ENCODE measurements at places on chromosomes 16 and 17.

DNA sequence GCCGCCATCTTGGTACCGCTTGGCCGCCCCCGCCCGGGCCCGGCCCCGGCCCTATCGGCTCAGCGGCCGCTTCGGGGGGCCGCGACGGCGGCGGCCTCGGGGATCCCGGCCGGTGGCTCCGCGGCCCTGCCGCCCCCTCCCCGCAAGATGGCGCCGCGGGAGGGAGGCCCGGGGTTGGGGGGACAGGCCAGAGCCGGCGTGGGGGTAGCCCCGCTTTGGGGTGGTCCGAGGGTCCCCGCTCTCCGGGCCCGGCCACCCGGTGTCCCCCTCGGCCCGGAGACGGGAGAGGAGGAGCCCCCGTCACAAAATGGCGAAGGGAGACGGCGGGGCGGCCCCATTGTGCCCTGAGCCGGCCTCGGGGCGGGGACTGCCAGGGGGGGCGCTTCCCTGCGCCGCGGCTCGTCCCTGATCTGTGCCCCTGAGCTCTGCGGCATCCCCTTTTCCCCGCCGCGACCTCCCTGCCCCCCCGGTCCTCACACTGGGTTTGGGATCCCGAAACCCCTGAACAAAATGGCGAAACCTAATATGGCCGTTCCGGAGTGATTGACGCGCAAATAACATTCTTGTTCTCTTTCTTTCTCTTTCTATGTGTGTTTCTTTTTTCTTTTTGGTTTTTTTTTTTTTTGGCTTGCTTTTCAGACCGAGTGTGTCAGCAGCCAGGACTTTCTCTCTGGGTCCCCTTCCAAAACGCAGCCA lies 986 bp downstream of the HAPSTR1 start:
- no peak for DNase-seq

DNA sequence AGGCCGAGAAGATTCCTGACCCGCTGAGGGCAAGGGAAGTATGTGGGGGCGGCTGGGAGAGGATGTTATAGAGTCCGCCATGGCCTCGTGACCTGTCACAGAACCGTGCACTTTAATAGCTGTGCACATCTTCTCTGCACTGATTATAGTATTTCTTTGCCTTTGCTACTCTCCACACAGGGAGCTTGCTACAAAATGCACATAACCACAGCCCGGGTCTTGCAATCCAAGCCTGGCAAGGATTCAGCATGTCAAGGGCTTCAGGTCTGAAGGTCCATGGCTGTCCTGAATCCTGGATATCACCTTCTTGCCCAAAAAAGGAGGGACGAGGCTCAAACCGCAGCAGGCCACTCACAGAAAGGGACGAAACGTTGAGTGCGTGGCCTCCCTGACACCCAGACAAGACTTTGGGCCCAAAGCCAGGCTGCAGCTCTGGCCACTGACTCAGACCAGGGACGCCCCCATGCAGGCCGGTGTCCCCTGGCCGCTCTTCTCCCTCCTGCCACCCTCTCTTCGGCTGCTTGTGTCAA lies 43.7 kb downstream of the USP22 start:
- DNase-seq = no peak

- no peak for DNase-seq
These were observed 7.8 kb downstream of the ITGAX start for GRCh38 chr16:31362476-31363405.

GRCh38 chr16:88468275-88469129 lies 15.4 kb downstream of the ZFPM1 start:
- DNase-seq = no peak

GRCh38 chr16:89481356-89481955 lies 8.9 kb downstream of the ANKRD11 start:
- DNase-seq = no peak

DNA sequence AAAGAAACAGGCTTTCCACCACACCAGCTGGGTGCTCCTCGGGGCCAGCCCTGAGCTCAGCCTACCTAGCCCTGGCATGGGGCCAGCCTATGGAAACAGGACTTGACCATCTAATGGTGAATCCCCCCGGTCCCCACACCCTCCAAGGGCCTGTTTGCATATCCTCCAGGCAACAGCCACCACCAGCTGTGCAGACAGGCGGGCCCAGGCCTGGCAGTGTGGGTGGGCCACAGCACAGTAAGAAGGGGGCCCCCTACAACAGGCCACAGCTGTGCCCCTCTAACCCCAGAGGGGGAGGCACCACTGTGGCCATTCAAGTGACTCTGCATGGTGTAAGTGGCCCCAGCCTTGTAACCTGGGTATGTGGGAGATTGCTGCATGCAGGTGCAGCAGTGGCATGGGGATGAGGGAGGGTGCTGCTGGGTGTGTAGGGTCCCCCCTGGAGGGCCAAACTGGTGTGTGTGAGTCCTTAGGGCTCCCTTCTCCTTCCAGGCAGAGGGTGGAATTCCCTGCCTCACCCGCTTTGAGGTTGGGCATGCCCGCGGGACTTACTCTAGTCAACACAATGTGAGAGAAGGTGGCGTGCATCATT lies 148.2 kb downstream of the C16orf78 start:
- no peak for DNase-seq

DNA sequence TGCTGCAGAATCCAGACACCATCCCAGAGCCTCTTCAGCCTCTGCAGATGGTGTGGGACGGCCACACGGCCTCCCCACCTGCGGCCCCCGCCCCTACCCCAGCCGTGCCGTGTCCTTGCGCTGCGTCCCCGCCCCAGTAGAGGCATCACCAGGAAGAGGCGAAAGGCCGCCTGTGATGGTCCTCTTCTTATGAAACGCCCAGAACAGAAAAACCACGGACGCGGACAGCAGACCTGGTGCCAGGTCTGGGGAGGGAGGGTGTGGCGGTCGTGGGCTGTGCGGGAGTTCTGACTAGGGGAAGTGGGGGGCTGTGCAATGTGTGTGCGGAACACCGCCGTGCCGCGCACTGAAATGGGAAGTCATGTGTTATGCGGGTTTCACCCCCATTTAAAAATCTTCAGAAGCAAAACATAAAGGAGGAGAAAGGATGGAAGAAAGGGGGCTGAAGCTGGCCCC lies 25.5 kb downstream of the ACSF3 start:
- DNase-seq = no peak

DNA sequence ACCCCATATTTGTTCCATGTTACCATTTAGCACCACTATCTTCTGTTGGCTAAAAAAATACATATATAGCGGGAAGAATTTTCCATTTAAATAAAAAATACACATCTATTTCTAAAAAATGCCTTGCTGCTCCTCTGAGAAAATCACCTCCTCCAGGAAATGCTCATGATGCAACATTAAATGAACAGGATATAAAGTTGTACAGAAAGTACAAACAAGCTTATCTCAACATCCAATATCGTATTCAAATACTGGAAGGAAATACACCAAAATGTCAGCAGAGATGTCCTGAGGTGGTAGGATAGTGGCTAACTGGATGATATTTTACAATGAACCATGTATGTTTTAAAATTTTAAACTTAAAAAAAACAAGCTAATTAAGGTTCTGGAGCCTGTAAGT lies 21.3 kb downstream of the GNA13 start:
- no peak for DNase-seq

- DNase-seq = no peak
These were observed 230.7 kb downstream of the IRX3 start for GRCh38 chr16:54055864-54056263.

- DNase-seq = no peak
These were observed 10.8 kb upstream of the SECTM1 start for GRCh38 chr17:82344175-82344907.

- no peak for DNase-seq
These were observed 6.0 kb upstream of the LPCAT2 start for GRCh38 chr16:55502801-55503366.

DNA sequence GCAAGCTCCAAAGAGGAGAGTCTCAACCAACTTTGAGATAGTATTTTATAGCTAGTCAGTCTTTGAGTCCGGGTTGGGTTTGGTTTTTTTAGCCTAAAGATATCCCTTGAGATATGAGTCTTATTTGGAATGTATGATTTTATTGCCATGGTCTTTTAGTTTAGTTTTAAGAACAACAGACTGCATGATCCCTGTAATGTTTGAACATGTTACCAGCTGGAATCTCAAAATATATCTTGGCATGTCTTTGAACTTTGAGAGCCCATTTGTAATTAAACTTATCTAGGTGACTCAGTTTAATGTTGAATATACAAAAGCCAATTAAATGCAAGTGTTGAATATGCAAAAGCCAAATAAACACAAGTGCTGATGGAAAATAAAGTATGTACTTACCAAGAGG lies 100.6 kb downstream of the TANGO6 start:
- DNase-seq = no peak

DNA sequence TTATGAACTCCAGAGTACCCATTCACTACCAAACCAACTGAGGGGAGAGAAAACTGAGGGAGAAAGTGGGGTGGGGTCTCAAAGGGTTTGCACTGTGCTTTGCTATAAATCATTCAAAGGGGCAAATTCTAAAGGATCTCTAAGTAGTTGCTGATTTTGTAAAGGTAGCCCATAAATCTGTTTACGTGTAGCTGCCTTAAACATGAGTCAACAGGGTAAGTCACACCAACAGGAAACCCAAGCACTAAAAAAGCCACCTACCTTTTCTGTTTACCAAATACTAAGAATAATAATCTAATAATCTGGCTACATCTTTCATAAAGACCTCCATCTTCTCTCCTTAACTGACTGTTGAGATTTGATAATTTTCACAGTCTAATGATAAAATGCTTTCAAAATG lies 8.4 kb upstream of the HSBP1 start:
- DNase-seq = no peak

- no peak for DNase-seq
These were observed 4.7 kb upstream of the NUDT16L1 start for GRCh38 chr16:4688674-4689045.

DNA sequence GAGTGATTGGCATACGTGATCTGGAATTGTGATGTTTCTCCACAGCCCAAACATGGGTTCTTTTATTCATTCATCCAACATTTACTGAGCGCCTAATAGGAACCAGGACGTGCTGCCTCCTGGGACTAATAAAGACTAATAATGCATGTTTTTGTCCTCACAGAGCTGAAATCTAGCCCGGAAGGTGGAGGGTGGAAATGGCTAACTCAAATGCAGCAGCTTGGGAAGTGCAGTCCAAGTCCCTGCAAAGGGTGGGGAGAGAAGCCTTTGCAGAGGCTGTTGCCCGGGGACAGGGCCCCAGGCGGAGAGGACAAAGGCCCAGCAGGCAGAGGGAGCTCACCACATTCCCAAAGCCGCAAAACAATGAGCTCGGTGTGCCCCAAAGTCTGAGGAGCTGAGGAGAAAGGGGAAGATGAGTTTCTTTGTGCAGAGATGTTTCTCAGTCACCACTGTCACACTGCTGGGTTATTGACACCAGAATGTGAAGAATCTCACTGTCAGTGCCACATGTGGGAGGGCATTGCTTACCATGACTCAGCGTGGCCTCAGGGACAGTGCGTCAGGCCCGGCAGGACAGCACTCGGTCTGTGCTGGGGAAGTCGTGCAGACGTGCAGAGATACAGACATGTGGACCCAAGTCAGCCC lies 118.2 kb upstream of the CHMP6 start:
- DNase-seq = no peak

GRCh38 chr17:42852351-42852750 lies 1.4 kb downstream of the AOC3 start:
- DNase-seq = no peak

GRCh38 chr16:48330841-48331192 lies 54.4 kb downstream of the SIAH1 start:
- DNase-seq = no peak

DNA sequence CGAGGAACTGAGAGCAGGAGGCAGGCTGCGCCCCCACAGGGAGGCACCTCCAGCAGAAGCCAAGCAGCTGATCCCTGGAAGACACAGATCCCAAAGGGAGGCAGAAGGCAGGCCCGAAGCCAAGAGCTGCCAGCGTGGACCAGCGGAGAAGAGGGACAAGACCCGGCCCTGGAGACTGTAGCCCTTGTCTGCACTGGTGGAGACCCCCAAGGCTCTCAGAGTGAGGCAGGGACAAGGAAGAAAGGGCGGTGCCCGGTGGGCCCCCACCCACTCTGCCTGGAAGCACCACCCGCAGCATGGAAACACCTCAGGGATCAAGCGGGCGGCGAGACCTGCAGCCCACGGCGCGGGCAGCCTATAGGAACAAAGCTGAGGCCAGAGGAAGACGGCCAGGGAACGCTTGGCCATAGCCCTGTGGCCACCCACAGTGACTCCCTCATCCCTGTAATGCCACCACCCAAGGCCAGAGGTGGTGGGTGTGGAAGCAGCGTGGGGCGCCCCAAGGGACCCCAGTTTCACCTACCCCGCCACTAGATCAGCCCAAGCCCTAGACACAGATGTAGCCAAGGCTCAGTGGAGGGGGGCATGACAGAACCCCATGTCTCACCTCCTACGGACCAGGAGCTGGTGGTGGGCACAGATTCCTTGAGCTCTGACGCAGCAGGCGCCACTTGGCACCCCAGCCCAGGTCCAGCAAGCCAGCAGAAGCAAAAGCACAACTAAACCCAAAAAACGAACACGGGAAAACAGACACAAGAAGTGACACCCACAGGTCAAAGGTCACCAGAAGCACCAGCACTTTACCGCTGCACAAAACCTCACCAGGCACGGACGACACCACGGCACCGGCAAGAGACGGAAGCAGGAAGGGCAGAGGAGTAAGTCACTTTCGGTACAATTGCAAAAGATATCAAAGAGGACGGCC lies 2.9 kb upstream of the SIRT7 start:
- no peak for DNase-seq

GRCh38 chr16:30958175-30959079 lies 873 bp downstream of the SETD1A start:
- DNase-seq = no peak

DNA sequence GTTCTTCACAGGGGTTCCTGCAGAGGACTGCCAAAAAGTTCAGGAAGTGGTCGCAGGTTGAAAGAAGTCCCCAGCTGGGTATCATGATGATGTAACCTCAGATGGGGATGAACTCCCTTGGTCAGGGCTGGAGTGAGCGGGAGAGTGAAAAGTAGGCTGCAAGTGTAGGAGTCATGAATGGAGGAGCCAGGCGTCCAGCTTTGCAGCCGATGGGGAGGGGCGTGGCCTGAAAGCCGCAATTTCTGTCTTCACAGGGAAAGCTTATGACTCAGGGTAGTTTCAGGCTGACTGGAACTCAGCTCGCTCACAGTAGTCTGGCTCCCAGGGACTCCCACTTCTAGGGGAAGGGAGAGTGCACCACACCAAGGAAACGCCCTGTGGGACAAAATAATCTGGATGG lies 70.0 kb upstream of the HS3ST3A1 start:
- no peak for DNase-seq

DNA sequence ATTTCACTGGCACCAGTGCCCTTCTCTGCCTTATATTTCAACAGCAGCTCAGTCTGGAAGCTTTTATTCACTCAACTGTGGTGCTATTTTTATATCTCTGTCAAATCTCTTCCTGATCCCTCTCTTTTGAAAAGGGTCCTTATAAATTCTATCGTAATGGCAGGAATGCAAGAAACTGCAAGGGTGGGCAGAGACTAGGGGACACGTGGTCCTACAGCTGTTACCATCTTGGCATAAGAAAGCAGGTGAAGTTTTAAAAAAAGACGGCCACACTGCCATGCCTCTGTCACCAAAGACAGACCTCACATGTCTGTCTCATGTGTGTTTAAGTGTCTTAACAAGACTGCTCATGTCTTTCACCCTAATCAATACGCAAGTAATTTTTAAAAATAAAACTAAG lies 368.4 kb upstream of the CDH11 start:
- DNase-seq = no peak

- DNase-seq = no peak
These were observed 14.7 kb upstream of the PABPN1L start for GRCh38 chr16:88881007-88881615.

GRCh38 chr16:25235991-25236390 lies 19.2 kb downstream of the AQP8 start:
- DNase-seq = no peak

GRCh38 chr17:21299981-21300600 lies 15.6 kb downstream of the MAP2K3 start:
- DNase-seq = no peak

Measured in NCI-H2081 treated with DMSO at 0.1 percent for 48 hours (cell line).